ENCODE measurements at places on chromosomes 13 and 19. TPM values are rescaled to one million over a fixed set of nuclear protein-coding genes. Genes with fewer than 3 reads are reported as not detected.

DNA sequence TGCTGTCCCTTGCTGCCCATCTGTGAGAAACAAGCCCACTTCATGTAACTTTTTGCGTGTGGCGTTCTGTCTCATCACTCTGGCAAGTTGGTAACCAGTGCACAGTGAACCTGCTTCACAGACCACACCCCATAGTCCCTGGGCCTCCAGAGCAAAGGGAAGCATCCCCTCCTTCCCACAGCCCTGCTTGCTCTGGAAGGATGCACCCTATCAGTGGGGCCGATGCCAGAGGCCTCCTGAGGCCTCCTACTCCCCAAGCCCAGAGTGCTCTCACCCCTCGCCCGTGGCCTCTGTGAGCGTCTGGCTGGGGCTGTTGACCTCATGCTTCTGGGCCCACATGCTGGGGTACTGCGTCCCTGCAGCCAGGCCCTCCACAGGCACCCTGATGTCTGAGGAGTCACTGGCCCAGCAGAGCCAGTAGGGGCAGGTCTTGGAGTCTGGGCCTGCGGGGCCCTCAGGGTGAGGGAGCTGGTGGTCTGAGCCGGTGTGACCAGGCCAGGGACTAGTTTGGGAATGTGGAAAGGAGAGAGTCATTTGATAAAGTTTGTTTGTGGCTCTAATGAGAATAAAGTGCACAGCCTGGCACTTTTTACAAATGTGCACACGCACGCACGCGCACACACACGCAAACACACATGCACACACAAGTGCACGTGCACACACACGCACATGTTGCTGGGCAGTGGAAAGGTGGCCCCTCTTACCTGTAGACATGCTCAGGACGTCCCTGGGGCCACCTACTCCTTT is 5.1 kb downstream of the TMEM86B start:
- no peak for DNase-seq

GRCh38 chr19:33767898-33768413 is 28.7 kb upstream of the KCTD15 start:
- DNase-seq = no peak

- peak; percentile 81 for DNase-seq
Measured at GRCh38 chr19:23116802-23117571, at the start of gene ZNF730. ZNF730 (plus strand) TSS chr19:23117025; CDS start chr19:23117174, 149 bp downstream.

GRCh38 chr13:27524981-27525975 is 74.9 kb upstream of the MTIF3 start:
- no peak for DNase-seq

GRCh38 chr19:58001895-58002369 is 688 bp downstream of the ZNF606 start:
- DNase-seq = no peak

DNA sequence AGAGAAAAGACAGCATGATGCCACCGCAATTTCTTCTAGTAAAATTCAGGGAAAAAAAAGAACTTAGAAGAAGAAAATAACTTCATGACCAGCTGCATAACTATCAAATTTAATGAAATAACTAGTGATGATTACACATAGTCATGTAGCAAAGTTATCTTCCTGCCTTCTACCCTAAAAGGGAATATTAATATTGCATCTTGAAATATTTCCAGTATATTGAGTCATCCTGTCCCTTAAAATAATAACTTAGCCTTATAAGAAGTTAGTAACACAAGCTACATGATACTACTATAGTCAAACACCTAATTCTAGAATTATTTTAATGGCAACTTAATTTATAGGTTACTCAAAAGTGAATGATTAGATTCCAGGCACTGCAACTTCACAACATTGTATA is 289.2 kb downstream of the KLF12 start:
- no peak for DNase-seq

POU2F2 gene
- total RNA-seq = 0.51 TPM

GRCh38 chr13:83547043-83547442 is 335.2 kb downstream of the SLITRK1 start:
- no peak for DNase-seq

Data from cardiac septum (tissue), 1 donor.